ENCODE measurements at places on chromosomes 2 and 18.
A peak's percentile ranks its signal among the peaks of the same experiment; 100 is the strongest.

GRCh38 chr2:240142256-240142775 lies 1.9 kb upstream of the OTOS start:
- DNase-seq: no peak

DNA sequence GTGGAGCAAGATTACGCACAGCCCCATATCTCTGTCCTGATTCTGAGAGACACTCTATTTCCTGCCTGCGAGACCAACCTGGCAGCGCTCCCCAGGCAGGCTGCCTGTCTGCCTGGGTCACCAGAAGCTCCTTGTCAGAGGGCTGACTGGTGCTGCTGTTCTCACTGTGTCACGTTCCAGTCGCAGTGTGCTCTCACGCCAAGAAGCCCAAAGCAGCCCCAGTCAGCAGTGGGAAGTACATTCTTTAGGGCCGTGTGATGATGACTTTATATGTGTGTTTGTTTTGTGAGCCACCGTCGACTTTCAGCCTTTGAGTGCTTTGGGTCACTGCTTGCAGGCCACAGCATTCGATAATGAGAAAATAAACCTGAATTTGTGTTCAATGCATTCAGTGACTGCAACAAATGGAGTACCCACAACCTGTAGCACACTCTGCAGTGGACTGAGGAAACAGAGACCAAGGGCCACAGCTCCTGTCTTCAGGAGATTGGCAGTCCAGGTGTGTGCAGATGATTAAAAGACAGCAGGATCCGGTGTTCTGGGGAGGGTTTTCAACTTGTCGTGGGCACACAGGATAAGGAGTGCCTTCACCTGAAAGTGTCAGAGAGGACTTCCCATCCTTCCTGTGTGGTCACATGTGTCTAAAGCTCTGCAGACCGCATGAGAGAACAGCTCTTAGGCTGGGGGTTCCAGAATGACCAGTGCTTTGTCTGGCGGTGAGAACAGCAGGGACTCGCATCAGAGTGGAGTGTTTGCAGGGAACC lies 4.8 kb downstream of the TNFRSF11A start:
- DNase-seq: peak; percentile 33

DNA sequence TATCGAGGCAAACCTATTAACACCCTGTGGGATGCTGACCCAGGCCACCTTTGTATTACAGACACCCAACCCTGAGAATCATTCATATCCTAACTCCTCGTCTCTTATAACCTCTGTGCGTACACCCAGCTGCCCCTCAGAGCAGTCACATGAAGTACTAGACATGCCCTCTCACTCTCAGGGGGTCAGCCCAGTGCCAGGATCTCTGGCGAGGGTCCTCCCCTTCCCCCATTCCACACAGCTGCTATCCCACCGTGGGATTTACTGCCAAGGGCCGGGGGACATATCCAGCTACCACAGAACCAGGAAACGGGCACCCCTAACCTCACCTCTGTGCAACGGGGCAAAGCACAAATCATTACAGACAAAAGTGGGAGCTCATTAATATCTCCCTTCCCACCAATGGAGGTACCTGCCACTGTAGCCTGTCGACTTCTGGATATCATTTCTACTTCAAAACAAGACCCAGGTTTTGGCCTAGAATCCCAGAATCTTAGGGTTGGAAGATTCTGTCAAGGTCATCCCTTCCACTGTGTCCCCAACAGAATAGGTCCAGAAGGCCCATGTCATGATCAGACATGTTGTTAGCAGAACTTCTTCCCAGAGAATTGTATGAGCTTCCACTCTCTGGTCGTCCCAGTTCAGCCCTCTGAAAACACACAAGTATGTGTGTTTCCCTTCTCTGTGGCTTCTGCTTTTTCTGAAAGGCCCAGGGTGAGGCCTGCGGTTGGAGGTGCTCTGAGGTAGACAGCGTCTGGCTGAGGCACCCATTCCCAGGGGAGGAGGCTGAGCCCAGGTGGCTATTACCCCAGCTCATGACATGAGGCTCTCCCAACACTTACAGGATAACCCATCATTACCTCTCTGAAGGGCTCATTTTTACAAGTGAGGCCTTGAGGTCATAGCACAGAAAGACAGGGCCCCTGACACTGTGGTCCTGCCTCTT lies 1.7 kb downstream of the TMBIM1 start:
- no peak for DNase-seq

DNA sequence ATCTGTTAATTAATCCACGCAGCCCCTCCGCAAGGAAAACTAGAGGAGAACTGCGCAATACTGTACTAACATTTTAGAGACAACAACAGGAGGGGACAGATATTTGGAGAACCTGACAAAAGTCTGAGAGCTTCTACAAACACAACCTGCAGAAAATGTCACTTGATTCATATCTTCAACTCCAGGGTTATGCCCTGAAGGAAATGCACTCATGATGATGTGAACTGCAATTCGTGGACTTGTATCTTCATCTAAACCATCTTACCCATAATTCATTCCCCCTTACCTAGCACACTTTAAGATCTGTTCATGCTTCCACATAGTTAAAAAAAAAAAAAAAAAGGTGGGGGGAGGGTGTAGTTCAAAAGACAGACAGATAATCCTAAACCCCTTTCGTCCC lies 75.5 kb downstream of the AFF3 start:
- no peak for DNase-seq

DNA sequence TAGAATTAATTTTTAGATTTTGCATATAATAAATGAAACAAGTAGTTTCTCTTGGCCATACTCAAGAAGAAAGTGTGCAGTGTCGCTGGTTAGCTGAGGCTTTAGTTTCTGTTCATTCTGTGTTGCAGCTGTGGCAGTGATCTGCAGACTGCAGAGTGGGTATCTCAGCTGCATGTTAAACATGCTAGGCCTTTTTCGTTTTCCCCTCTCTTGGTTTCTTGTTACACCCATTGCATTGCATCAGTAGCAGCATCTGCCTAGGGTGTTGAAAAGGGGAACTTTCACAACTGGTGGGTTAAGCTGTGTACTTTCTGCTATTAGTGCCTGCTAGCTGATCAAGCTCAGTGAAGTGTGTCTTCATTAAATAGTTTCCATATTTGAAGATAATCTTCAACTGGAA lies 51.3 kb downstream of the ACSL3 start:
- DNase-seq: no peak

GRCh38 chr18:10792181-10792580 lies 266.4 kb downstream of the NAPG start:
- no peak for DNase-seq

DNA sequence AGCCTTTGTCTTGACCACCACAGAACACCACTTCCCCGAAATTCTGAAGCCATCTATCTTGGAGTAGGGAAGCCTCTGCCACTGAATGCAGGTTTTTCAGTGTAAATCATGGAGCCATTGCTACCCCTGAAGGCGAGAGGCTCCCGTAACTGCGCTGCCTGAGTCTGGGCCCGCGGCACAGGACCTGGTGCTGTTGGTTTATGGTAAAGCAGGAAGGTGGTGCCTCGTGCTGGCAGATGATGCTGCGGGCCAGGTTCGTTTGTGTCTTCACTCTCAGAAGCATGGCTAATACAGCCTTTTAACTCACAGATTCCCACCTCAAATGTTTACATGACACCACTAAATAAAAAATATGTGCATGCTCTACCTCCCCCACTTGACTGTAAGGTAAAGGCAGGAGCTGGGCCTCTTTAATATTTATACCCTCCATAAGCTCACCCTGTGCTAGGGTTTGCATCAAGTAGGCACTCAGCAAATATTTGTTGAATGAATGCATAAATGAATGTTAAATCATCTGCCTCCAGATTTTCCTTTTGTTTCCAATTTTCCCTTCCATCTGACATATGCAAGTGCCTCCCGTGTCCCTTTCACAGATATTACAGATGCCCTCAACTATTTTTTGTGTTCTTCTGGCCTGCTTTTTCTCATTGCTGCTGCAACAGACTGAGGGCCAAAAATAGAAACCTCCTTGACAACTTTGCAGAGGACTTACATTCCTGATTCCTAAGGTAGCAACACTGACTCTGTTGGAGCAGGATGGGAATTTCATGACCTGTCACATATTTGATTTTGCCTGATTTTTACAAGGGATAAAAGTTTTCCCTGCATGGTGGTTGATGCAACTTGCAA lies 83.5 kb upstream of the CPO start:
- no peak for DNase-seq

DNA sequence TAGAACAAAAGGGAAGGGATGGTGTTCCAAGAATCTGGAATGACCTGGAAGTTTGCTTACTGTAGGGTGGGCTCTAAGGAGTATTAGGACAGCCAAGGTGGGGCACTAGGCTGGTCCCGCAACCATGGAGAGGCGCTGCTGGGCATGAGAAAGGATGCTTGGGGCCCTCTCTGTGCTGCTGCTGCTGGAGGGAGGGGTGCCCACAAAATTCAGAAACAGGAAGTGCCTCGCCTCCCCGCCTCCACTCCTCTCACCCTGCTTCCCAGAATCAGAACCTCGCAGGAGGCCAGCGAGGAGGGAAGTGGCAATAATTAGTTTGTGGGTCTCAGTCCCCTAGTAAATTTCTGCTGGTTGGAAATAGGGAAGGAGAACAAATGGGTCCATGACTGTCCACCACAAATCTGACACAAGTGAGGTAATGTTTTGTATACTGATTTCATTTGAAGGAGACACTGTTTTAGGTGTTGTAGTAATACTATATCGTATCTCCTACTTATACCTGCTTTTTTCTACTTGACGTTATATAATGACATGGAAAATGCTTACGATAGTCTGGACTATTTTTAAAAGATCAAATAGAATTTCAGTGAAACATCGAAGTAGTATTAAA lies 7.9 kb upstream of the PDCL3 start:
- DNase-seq: peak; percentile 15

DNA sequence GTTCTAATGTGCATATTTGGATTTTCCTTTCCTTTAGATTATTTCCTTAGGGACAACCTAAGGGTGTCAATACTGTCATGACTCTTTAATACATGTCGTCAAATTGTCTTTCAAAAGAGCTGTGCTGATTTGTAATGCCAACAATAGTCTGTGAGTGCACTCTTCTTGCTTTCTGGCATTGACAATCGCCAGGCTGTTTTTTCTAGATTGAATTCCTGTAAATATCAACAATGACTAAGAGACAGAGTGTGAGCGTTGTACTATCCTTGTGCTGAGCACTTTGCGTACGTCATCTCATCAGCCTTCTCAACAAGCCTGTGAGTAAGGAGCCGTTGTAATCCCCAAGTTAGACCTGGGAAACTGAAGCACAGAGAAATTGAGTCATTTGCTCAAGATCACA lies 96.0 kb downstream of the ACOXL start:
- no peak for DNase-seq

- DNase-seq: no peak
Measured at GRCh38 chr2:196891136-196891535, 35.4 kb downstream of the PGAP1 start.

DNA sequence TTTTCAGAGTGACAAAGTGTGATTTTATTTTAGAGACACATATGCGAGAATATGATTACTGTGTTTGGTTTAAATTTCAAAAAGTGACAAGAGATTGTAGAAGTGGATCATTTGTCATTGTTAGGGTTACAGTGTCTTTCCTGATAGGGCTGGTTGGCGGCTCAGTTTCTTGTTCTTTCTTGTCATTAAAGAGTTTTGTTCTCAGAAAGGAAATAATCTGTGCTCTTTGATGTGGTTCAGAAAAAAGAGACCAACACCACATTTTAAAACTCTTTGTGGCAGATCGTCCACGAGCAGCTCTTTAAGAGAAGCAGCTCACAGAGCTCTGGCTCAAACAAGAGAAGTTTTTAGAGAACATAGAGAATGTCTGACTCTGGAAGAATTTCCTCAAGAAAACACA lies 45.6 kb upstream of the ZNF532 start:
- DNase-seq: no peak

- DNase-seq: no peak
Measured at GRCh38 chr18:77059294-77059916, 73.2 kb downstream of the MBP start.

DNA sequence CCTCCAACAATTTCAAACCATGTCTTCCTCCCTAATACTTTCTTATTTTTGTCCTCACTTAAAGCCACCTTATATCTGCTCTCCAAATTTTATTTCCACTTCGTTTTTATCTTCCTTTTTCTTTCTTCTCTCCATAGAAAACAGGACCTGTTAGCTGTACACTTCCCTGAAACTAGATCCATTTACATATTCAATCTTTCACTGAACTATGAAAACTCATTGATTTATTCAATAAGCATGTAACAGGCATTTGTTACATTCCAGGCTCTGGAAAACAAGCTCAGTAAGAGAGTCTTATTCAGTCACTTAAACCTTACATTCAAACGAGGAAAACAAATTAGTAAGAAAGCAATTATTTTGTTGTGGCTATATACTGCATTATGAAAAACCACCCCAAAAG lies 1225.3 kb downstream of the SUCLG1 start:
- no peak for DNase-seq

GRCh38 chr2:105800036-105800713 lies 55.5 kb downstream of the NCK2 start:
- no peak for DNase-seq

DNA sequence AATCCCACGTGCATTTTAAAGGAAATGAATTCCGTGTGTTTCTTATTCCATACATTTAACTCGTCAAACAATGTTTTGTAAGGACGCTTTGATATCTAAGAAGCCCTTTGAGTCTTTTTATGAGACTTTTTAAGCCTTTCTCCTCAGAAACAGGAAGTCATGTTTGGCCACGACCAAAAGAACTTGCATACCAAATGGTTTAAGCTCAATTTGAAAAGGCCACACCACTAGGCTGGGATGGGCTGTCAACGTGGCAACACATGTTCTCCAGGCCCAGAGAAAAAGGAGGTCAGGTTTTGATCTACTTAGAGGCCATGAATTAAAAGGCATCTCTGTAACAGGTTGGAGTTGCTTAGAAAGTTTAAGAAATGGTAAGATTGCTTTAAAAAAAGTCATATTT lies 441.8 kb downstream of the CMPK2 start:
- DNase-seq: no peak

DNA sequence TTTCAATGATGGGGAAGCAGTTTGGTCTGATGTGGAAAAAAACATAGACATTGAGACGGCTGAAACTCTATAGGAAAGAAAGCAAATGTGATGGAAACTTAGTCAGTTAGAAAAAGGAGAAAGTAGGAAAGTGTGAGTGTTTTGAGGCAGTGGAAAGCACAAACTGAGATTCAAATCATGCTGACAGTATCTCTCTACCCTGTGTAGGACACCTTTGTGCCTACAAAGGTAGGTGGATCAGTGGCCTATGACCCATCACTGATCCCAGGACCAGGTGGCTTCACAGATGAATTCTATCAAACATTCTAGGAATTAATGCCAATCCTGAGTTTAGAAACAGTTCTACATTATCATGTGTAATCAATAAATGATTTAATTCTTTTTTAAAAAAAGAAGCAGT lies 57.1 kb downstream of the CD226 start:
- DNase-seq: no peak

DNA sequence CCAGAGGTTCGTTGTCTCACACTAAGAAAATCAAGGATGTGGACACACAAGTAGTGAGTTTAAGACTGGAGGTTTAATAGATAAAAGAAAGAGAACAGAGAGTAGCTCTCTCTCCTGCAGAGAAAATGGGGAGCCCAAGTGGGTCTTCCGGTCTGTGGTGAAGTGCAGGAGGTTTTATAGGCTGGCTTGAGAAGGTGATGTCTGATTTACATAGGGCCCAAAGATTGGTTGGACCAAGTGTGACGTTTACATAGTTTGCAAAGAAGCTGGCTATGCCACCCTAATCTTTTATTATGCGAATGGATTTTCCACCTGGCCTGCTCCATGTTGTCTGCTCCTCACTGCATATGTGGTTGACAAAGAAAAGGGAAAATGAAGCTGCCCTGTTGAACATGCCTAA lies 430.4 kb upstream of the TRIB2 start:
- DNase-seq: no peak

- DNase-seq: no peak
Measured at GRCh38 chr2:163527381-163527780, 208.4 kb downstream of the FIGN start.

Measured in stimulated activated CD4-positive, alpha-beta T cell treated with anti-CD3 and anti-CD28 coated beads, TNF-alpha, amount 100 ng/mL, for 48 hours (primary cell).